ENCODE measurements at places on chromosomes 13 and 19.

GRCh38 chr13:39486758-39487157 lies 116.2 kb downstream of the LHFPL6 start:
- no peak for DNase-seq

DNA sequence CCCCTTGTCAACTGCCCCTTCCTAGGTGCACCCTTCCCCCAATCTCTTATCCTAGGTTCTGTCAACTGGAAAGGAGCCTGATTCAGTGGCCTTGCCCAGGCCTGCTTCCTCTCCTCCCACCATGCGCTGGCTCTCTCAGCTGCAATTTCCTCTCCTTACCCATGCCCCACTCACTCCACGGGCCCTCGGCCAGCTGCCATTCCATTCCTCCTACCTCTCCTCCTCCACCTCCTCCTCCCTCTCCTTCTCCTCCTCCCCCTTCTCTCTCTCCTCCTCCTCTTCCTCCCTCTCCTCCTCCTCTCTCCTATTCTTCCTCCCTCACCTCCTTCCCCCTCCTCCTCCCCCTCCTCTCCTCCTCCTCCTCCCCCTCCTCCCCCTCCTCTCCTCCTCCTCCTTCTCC lies 9.6 kb upstream of the TIMM44 start:
- DNase-seq: no peak

- DNase-seq: no peak
Measured at GRCh38 chr19:48616491-48617056, 1.7 kb upstream of the FAM83E start.

DNA sequence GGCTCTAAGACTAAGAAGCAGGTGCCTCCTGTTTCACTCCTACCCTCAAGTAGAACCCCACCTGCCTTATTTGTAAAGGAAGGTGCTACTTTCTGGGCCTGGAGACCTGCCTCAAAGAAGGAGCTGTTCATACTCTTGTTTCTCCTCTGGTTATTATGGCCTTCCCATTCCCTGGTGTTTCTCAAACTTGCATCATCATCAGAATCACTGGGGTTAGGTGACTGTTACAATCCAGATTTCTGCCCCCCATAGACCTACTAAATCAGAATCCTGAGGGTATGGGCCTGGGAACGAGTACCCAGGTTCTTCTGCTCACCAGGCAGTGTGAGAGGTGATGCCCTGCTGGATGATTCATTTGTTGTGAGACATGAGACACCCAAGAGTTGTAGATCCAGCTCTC lies 18.4 kb downstream of the SAMD4B start:
- DNase-seq: no peak

- DNase-seq: no peak
Measured at GRCh38 chr19:36331353-36332228, 47.4 kb downstream of the ZFP14 start.

- DNase-seq: no peak
Measured at GRCh38 chr19:49272204-49272603, 52.8 kb downstream of the SLC6A16 start.
